Kidney (tissue), 22 donors: ENCODE measurements at places on chromosomes 4 and X. TPM values are rescaled to one million over a fixed set of nuclear protein-coding genes. Genes with fewer than 3 reads are reported as not detected.
A peak's percentile ranks its signal among the peaks of the same experiment; 100 is the strongest.

DNA sequence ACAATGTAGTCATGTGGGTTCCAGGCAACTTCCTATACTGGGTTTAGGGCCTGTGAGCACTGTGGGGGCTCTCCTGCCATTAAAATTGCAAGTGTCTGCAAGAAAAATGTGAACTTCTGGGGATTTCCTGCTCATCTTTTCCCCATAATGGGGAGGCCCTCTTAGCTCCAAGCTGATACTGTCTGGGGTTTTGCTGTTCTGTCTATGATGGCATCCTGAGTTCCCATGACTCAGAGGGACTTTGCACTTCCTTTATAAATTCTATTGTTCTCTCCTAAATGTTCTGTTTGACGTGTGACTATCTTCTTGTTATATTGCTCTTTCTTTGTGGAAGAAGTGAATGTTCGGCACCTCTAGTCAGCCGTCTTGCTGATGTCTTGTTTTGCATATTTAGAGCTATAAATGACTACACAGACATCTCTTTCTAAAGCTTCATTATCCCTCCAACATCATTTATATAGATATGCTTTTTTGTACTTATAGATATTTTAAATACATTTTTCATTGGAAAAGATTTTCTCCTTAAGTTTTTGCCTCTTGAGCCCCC, 465.8 kb downstream of the NAF1 start:
- no peaks in the 10 kb centered on the region for H3K36me3 ChIP-seq
- no peak overlapping the region for H3K27ac ChIP-seq
- H3K27me3 ChIP-seq: no peaks in the 10 kb centered on the region
- H3K4me3 ChIP-seq: no peak overlapping the region
- no peaks in the 10 kb centered on the region for H3K4me1 ChIP-seq

GRCh38 chr4:107452717-107453630, 267.1 kb downstream of the PAPSS1 start:
- H3K36me3 ChIP-seq: no peaks in the 10 kb centered on the region
- no peak for DNase-seq
- no peaks in the 10 kb centered on the region for H3K4me1 ChIP-seq

- DNase-seq: no peak
- H3K4me1 ChIP-seq: peaks cover 22% of the 10 kb centered on the region
- no peaks in the 10 kb centered on the region for H3K36me3 ChIP-seq
- H3K27me3 ChIP-seq: no peaks in the 10 kb centered on the region
- H3K4me3 ChIP-seq: no peak overlapping the region
Observed at GRCh38 chr4:76216975-76217814, 3.6 kb upstream of the SCARB2 start.

GRCh38 chr4:163493643-163494359, 689 bp upstream of the TMA16 start:
- H3K4me1 ChIP-seq: no peaks in the 10 kb centered on the region
- peak overlapping the region; percentile 75 for H3K27ac ChIP-seq
- H3K4me3 ChIP-seq: peak overlapping the region; percentile 88

GRCh38 chr4:147944249-147944648, 212.4 kb downstream of the ARHGAP10 start:
- DNase-seq: no peak
- no peaks in the 10 kb centered on the region for H3K4me1 ChIP-seq
- H3K27ac ChIP-seq: no peak overlapping the region
- H3K27me3 ChIP-seq: no peaks in the 10 kb centered on the region
- H3K36me3 ChIP-seq: no peaks in the 10 kb centered on the region

- H3K27me3 ChIP-seq: no peaks in the 10 kb centered on the region
- peak within 1 kb of the TSS; percentile 83 for H3K4me3 ChIP-seq
- DNase-seq: peak; percentile 99
- H3K4me1 ChIP-seq: no peaks in the 10 kb centered on the region
- peak within 1 kb of the TSS; percentile 96 for H3K27ac ChIP-seq
Observed at GRCh38 chr4:148441986-148442831, at the start of gene NR3C2. Gene NR3C2 (minus strand): TSS chr4:148442414.

GSX2 gene
- not detected for polyA plus RNA-seq

GRCh38 chr4:98232202-98232601, 29.0 kb upstream of the RAP1GDS1 start:
- no peak overlapping the region for H3K27ac ChIP-seq
- H3K4me1 ChIP-seq: no peaks in the 10 kb centered on the region
- H3K27me3 ChIP-seq: no peaks in the 10 kb centered on the region

DNA sequence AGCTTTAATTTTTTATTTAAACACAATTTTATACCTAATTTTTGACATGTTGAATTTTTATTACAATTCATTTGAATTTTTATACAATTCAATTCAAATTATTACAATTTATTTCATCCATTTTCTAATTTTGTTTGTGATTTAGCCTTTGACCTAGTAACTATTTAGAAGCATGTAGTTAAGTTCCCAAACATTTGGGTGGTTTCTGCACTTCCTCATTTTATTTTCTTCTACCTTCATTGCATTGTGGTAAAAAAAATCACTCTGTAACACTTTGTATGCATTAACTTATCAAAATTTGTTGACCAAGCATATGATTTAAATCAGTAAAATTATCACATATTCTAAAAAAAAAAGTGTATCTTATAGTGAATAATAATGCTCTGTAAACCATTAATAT, 928.9 kb downstream of the ARAP2 start:
- DNase-seq: no peak
- no peaks in the 10 kb centered on the region for H3K36me3 ChIP-seq
- no peaks in the 10 kb centered on the region for H3K27me3 ChIP-seq

TSPAN7 gene
- 98.3 TPM for polyA plus RNA-seq

DNA sequence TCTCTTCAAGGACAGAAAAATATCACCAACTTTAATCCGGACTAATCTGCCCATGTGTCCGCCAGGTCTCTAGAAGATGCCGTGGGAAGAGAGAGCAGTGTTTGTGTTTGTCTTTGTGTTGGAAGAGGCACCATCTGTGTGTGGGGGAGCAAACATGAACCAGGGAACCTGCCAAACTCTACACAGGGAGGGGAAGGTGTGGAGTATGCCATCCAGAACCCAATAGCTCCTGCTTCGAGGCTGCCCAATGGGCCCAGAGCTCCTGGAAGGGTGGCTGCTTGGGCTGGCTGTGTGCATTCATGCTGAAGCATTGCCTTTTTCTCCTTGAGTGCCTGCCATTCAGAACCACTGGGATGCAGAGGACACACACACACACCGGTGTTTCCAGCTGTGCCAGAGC, 536.2 kb downstream of the MID1IP1 start:
- peak overlapping the region; percentile 19 for H3K27ac ChIP-seq
- peaks cover 4% of the 10 kb centered on the region for H3K27me3 ChIP-seq
- H3K4me3 ChIP-seq: no peak overlapping the region
- DNase-seq: no peak
- no peaks in the 10 kb centered on the region for H3K4me1 ChIP-seq
- no peaks in the 10 kb centered on the region for H3K36me3 ChIP-seq

DNA sequence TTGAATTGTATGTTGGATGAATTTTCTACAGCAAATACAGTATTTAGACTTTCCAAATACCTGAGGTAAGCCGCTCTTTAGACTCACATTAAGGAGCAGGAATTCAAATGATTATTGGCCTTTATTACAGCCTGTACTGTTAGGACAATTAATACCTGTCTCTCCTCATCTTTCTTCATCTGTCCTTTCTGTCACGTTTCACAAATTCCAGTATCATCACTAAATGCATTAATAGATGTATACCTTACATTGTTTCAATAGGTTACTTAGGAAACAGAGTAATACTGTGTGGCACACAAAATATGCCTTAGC, 1.2 kb downstream of the FAM241A start:
- peaks cover 4% of the 10 kb centered on the region for H3K4me1 ChIP-seq
- H3K4me3 ChIP-seq: peak overlapping the region; percentile 96
- peak overlapping the region; percentile 84 for H3K27ac ChIP-seq
- no peaks in the 10 kb centered on the region for H3K27me3 ChIP-seq
- no peak for DNase-seq
- H3K36me3 ChIP-seq: no peaks in the 10 kb centered on the region

GRCh38 chr4:95517576-95518345, 31.0 kb downstream of the UNC5C start:
- DNase-seq: no peak
- H3K36me3 ChIP-seq: no peaks in the 10 kb centered on the region
- no peaks in the 10 kb centered on the region for H3K4me1 ChIP-seq
- no peak overlapping the region for H3K27ac ChIP-seq

- no peaks in the 10 kb centered on the region for H3K27me3 ChIP-seq
- H3K36me3 ChIP-seq: no peaks in the 10 kb centered on the region
- H3K4me3 ChIP-seq: no peak overlapping the region
- H3K4me1 ChIP-seq: no peaks in the 10 kb centered on the region
Observed at GRCh38 chr4:139315221-139315675, 13.0 kb upstream of the NDUFC1 start.

DNA sequence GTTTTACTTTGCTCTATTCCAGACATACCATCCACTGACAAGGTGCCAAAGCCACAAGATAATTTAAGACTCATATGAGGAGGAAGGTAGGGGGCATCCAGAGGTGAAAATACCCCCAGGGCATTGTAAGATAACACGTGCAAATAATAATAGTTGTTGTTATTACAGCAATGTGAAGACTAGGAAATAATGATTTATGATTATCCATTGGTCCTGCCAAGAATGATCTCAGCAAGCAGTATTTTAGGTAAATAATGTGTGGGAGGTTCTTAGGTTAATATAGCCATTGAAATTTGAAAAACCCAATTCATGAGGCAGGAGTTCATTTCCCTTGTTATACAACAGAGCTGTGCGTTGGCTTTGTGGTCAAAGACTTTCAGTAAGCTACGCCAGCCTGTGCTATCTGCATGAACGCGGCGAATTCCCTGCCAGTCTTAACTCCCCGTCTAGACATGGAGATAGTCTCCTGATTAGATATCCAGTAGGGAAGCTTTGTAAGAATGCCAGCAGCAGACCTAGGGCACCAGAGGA, 47.2 kb upstream of the MXRA5 start:
- no peaks in the 10 kb centered on the region for H3K36me3 ChIP-seq
- peak; percentile 9 for DNase-seq
- H3K4me1 ChIP-seq: no peaks in the 10 kb centered on the region

- no peak overlapping the region for H3K4me3 ChIP-seq
- DNase-seq: peak; percentile 22
- H3K27me3 ChIP-seq: no peaks in the 10 kb centered on the region
- H3K27ac ChIP-seq: no peak overlapping the region
- H3K36me3 ChIP-seq: no peaks in the 10 kb centered on the region
Observed at GRCh38 chr4:73311428-73311827, 52.8 kb upstream of the ANKRD17 start.

- H3K4me3 ChIP-seq: no peak overlapping the region
- DNase-seq: no peak
- H3K27ac ChIP-seq: no peak overlapping the region
- no peaks in the 10 kb centered on the region for H3K4me1 ChIP-seq
Observed at GRCh38 chr4:122842392-122842791, 15.8 kb downstream of the FGF2 start.

DNA sequence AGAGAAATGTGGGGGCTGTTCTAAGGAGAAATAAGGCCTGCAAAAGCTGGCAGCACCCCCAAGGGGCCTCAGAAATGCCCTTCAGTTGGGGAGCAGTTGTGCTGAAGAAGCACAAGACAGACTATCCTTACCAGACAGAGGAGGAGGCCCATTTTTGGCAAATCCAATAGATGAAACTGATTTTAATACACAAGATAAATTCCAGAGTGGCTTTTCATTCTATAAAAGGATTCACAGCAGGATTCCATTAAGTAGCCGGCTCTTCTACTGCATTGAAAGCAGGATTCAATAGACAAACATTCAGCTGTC, 8.1 kb downstream of the SEPTIN6 start:
- H3K27me3 ChIP-seq: no peaks in the 10 kb centered on the region
- DNase-seq: no peak
- H3K27ac ChIP-seq: peak overlapping the region; percentile 47
- H3K36me3 ChIP-seq: no peaks in the 10 kb centered on the region
- H3K4me3 ChIP-seq: no peak overlapping the region

TMEM129 gene
- polyA plus RNA-seq: 60.0 TPM

GRCh38 chr4:139760567-139760966, 94.9 kb downstream of the MGST2 start:
- H3K36me3 ChIP-seq: no peaks in the 10 kb centered on the region
- no peak for DNase-seq
- H3K27ac ChIP-seq: no peak overlapping the region
- H3K4me1 ChIP-seq: no peaks in the 10 kb centered on the region
- H3K4me3 ChIP-seq: no peak overlapping the region
- H3K27me3 ChIP-seq: no peaks in the 10 kb centered on the region
